Left hindlimb (tissue), 1 donor: ENCODE measurements at places on chromosomes 3 and 15.

GRCh38 chr3:35900079-35900478, 260.8 kb downstream of the ARPP21 start:
- no peak for DNase-seq

DNA sequence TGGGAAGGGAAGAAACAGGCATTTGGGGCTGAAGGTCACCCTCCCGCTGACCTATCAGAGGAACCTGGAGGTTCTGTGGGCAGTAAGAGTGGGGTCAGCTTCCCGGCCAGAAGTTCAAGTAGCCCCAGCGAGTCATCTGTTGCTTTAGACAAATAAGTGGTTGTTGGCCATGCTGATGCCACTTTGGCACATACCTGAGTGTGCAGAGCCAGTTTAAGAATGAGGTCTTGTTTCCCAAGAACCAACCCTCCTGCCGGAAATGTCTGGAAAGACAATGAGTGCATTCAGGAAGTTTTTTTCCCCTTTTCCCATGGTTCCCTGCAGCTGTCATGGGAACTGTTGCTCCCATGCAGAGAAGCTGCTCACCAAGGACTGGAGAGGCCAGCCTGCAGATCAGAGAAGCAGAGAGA, 166.7 kb downstream of the ZNF621 start:
- DNase-seq = peak; percentile 71

DNA sequence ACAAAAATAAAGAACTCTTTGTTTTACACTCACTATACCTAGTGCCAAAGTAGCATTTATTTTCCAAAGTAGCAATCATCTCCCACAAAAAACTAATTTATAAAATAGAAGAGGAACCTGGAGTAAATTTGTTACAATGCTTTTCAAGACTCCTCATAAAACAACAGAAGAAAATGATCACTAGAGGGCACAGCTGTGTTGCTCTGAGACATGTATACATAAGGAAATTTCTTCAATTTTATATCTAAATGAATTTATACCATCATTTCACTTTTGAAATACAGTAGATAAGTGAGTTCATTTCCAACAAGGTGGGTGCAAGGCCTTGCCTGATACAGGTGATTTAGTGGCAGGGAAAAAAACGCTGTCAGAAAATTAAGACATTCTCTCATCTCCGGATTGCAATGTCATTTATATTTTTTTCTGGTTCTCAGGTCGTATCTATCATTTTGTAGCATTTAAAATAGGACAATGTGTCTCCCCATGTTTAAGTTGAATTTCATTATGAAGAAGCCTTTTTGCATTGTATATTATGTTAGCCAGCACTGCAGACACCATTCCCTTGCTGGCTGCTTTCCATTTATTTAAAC, 25.3 kb upstream of the ARHGEF26 start:
- no peak for DNase-seq

GRCh38 chr3:139052802-139053600, 8.3 kb upstream of the PRR23C start:
- no peak for DNase-seq

- no peak for DNase-seq
Observed at GRCh38 chr15:71916834-71917233, 106.5 kb downstream of the NR2E3 start.

DNA sequence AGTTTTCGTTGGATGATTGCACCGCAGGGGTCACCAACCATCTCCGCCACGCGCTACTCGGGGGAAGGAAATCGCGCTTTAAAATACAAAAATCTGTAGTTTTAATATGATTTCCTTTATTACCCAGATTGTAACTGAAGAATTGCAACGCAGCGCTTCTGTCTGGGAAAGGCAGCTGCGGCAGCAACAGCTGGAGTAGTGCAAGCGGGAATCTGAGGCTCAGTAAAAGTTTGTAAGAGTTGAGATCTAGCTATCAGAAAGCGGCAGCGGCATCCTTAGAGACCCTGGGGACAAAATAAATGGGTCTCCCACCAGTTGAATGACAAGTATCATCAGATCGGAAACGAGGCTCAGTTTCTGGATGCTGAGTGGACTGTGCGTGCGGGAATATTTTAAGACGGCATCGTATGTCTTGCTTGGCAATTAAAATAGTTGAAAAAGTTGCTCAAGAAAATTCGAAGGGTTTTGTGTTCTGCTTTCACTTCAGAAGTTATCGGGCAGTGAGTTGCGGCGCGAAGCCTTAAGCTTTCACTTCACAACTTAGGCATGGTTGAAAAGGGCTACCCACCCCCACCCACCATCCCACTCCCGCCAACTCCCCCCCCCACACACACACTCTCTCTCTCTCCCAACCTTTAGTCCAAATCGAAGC, 2.7 kb downstream of the MECOM start:
- peak; percentile 56 for DNase-seq

DNA sequence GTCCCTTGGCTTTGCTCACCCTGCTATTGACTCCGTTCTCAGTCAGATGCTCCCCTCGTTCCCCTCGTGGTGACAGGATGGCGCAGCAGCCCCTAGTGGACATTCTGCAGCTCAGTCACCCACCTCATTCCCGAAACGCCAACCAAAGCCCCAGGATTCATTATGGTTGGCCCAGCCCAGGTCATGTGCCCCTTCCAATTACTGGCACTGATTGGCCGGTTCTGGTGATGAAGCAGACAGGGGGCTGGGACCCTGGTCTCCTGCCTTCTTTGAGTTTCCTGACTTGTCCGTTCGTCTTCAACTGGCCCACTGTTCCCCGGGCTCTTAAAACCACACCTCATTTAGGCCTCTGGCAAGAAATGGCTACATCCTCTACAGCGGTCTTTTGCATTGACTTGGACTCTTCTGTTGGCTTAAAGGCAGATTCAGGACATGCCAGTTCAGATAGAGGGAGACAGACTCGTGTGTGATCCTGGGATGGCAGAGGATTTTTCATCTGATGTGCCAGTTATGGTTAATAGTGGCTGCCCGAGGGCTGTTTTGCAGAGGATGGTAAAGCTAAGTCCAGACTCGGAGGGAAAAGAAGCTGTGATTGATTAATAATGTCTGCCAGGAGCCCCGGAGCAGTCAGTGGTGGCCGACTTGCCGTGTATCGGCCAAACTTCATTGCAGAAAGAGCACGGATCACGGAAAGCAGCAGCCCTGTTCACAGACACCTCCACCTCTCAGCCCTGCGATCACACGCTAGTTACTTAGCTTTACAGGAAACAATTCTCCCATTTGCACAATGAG, 37.8 kb downstream of the LSM3 start:
- DNase-seq = peak; percentile 66
